ENCODE measurements at places on chromosomes 1 and 21. TPM values are rescaled to one million over a fixed set of nuclear protein-coding genes. Genes with fewer than 3 reads are reported as not detected.

C8A gene
- 0.06 TPM for total RNA-seq

RGSL1 gene
- 0.11 TPM for total RNA-seq

LCE2B gene
- not detected for total RNA-seq

CD101 gene
- 1.4 TPM for total RNA-seq

CACHD1 gene
- total RNA-seq, result 36.9 TPM

GBP7 gene
- not detected for total RNA-seq

KLHDC9 gene
- 10.0 TPM for total RNA-seq

SPOCD1 gene
- total RNA-seq, result 0.44 TPM

OR2AK2 gene
- total RNA-seq, result 1.1 TPM

PTP4A2 gene
- 248 TPM for total RNA-seq

AVPR1B gene
- total RNA-seq, result 0.17 TPM

CR1L gene
- total RNA-seq, result 2.0 TPM

MIXL1 gene
- 0.50 TPM for total RNA-seq

FMOD gene
- total RNA-seq, result 140 TPM

EDARADD gene
- 1.4 TPM for total RNA-seq

OR2G6 gene
- not detected for total RNA-seq

COL6A2 gene
- 190 TPM for total RNA-seq

AMY1C gene
- not detected for total RNA-seq

GPR61 gene
- 10.3 TPM for total RNA-seq

OR2L3 gene
- 0.11 TPM for total RNA-seq

FTCD gene
- 0.50 TPM for total RNA-seq

FNDC10 gene
- total RNA-seq, result 4.8 TPM

NMNAT2 gene
- total RNA-seq, result 20.8 TPM

CA14 gene
- 11.1 TPM for total RNA-seq

All from spinal cord (tissue), 10 donors.